Right cardiac atrium (tissue), 5 donors: ENCODE measurements at places on chromosomes 7 and 10. TPM values are rescaled to one million over a fixed set of nuclear protein-coding genes. Genes with fewer than 3 reads are reported as not detected.

RASA4B gene
- total RNA-seq, result 12.8 TPM

PRTFDC1 gene
- 11.2 TPM for total RNA-seq

OR2A12 gene
- not detected for total RNA-seq

TUBB8 gene
- 0.11 TPM for total RNA-seq

CFAP69 gene
- 7.4 TPM for total RNA-seq

MYO3A gene
- total RNA-seq, result not detected
